ENCODE measurements at places on chromosomes 12 and 14.

GRCh38 chr14:96625426-96625985 lies 123.3 kb downstream of the PAPOLA start:
- no peak for DNase-seq

- no peak for DNase-seq
Observed at GRCh38 chr14:94702629-94703028, 67.3 kb downstream of the GSC start.

DNA sequence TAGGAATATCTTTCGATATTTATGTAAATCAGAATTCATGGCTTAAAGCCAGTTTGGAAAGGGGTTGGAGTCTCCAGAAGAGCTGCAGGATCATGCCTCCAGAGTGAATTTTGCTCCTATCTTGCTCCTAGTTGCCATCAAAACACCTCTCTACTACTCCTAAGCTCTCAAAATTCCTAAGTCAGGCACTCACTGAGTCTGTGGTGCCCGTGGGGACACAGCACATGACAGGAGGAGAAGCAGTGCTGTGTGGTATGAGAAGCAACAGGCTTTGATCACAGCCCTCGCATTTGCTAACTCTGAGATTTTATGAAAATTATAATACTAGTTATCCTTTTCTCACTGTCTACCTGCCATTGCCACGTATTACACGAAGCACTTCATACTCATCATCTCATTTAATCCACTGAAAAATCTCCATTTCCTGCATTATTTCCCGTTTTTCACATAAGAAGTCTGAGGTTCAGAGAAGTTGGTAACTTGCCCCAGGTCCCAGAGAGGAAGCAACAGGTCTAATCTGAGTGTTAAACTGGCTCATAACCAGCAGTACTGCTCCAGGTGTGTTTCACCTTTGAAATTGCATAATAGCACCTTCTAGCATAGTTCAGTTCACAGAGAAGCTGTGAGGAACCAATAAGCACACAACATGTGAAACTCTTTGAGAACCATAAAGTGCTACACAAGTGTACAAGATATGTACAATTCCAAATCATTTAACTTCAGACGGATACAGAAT lies 33.1 kb upstream of the SLC35F4 start:
- no peak for DNase-seq

DNA sequence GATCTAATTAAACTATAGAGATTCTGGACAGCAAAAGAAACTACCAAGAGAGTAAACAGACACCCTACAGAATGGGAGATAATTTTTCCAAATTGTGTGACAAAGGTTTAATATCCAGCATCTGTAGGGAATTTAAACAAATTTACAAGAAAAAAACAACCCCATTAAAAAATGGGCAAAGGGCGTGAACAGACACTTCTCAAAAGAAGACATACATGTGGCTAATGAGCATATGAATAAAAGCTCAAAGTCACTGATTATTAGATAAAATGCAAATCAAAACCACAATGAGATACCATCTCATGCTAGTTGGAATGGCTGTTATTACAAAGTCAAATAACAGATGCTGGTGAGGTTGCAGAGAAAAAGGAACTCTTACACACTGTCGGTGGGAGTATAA lies 293.9 kb downstream of the FBXL14 start:
- no peak for DNase-seq

GRCh38 chr12:13631873-13632272 lies 349.5 kb downstream of the GRIN2B start:
- DNase-seq: no peak

- DNase-seq: no peak
Observed at GRCh38 chr12:57888409-57889157, 42.1 kb upstream of the CTDSP2 start.

DNA sequence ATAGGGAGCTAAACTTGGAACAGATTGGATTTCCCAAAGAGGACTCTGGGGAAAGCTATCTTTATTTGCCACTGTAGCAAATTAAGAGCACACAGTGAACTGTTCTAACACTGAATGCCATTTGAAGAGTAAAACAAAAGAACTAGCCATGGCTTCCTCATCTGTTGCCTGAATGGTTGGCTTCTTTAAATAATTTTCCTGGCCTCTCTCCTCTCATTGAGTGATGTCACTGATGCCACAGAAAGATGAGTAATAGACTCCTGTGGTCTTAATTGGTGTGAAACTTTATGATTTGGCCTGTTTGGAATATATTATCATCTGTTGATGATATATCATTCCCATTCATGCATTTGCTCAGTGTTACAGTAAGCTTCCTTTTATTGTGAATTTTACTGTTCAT lies 42.5 kb downstream of the WDR20 start:
- no peak for DNase-seq

- no peak for DNase-seq
Observed at GRCh38 chr14:37988472-37988871, 219.2 kb upstream of the SSTR1 start.

DNA sequence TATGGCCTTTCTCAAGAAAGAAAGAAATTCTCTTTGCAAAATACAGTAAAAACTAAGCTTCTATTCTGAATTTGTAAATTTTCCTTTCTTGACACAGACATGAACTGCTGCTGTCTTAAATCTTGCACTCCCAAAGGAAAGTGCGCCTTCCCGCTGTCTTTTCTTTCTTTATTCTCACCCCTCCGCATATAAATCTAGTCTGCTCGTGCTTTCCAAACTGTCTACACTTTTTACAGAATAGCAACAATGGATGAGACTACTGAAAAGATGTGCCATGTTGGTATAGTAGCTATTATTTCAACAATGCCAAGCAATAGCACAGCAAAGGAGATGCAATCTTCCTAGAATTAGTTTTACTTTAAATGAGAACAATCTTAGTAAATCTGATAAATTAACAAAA lies 328.8 kb upstream of the PDE3A start:
- DNase-seq: no peak

DNA sequence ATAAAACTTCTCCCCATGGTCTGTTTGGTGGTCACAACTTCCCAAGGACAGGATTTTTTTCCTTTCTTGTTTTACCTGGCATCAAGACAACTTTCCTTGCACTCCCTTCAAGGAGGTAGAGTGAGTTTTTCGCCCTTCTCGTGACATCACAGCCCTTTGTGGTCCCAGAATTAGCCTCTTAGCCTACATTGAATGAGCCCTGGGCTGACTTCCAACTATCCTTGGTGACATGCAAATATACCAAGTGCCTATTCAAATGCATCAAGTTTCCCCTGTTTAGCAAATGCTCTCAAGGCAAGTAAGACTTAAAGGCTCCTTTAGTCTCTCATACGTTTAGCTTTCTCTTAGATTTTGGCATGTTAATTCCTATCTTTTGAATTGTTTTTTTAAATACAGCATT lies 36.6 kb downstream of the TC2N start:
- no peak for DNase-seq

DNA sequence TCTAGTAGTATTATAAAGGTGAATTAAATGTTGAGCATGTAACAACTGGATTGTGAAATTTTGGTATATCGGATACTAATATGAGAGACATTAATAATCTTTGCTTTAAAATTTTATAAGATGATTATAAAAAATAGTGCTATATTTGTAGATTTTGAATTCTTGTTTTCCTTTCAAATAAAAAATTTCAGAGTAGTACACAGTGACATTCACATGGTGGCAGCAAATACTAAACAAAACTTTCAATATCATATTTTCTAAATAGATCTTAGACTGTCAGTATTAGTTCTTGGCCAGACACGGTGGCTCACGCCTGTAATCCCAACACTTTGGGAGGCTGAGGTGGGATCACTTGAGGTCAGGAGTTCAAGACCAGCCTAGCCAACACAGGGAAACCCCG lies 166.0 kb downstream of the NAV3 start:
- no peak for DNase-seq

DNA sequence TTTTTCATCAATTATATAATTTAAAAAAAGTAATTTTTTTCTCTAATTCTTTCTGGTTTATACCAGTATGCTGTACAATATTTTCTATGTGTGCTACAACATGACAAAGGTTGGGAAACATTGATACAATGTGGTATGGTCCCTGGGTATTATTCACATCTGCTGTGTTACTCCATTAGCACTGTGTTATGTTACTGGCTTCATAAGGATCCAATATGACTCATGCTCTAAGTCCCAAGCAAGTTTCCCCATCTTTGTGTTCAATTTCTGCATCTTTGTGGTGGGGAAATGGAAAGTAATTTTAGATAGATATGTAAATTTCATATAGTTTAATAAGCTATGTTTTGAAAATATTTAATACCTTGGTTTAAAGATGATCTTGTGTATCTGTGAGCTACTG lies 35.8 kb downstream of the FBXO33 start:
- DNase-seq: no peak

DNA sequence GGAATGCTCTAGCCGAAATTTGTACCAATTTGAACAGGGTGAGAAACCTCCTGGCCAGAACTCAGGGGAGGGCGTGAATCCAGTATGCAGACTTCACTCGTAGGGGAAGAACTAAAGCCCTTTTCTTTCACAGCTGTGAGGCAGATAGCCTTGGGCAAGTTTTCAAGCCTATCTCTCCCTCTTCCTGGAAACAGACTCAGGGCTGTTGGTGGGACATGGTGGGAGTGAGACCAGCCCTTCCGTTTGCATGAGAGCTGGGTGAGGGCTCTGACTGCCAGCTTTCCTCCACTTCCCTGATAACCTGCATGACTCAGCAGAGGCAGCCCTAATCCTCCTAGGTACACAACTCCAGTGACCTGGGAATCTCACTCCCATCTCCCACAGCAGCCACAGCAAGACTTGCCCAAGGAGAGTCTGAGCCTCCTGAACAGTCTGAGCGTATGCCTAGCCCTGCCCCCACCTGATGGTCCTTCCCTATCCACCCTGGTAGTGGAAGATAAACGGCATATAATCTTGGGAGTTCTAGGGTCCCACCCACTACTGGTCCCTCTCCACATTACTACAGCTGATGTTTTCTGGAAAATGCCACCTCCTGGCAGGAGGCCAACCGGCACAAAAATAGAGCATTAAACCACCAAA lies 170.1 kb upstream of the AMIGO2 start:
- no peak for DNase-seq

DNA sequence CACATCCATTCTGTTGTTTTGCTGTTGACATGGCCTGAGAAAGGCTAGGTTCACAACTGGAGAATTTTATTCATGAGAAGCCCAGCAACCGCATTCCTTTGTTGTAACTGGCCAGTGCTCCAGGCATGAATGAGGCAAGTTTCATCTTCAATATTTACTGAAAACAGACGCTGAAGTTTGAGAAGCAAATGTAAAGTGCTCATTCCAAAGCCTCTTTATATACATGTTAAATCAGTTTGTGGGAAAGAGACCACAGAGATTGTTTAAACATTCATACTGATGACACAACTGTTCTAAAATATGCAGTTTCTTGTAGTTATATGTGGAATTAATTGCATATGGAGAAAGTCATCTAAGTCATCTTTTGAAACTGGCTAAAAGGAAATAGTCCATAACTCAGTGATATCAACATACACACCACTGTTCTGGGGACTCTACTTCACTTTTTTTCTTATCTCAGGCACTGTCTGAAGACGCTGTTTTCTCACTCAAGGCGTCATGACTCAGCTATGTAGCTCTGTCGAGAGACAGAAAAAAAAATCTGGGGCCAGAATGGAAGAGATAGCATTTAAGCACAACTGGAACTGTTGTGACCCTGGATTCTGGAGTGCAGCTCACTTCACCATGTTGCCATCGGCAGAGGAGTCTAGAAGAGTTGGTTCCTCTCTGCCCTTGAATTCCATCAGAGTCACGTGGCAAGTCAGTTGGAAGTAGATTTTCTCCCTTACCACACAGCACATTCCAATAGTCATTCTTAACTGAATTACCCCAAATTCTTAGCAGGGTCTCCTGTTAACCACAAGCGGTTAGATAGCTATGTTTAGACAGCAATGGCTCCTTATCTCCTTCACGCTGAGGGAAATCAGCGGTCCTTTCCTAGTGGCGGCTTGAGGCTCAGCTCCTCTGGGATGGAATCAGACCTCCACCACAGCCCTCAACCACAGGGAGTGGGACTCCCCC lies 258.4 kb upstream of the HMGA2 start:
- DNase-seq: no peak

GRCh38 chr12:58372298-58372697 lies 430.9 kb downstream of the ATP23 start:
- no peak for DNase-seq

GRCh38 chr12:127562816-127563215 lies 704.2 kb upstream of the TMEM132C start:
- no peak for DNase-seq

DNA sequence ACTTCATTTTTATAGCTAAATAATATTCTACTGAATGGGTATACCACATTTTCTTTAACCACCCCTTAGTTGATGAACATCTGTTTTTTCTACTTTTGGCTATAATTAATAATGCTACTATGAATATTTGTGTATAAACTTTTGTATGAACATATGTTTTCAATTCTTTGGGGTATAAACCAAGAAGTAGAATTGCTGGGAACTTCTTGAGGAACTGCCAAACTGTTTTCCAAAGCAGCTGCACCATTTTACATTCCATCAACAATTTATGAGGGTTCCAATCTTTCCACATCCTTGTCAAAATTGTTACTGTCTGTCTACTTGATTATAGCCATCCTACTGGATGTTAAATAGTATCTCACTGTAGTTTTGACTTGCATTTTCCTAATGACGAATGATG lies 221.8 kb downstream of the PRKD1 start:
- DNase-seq: no peak

DNA sequence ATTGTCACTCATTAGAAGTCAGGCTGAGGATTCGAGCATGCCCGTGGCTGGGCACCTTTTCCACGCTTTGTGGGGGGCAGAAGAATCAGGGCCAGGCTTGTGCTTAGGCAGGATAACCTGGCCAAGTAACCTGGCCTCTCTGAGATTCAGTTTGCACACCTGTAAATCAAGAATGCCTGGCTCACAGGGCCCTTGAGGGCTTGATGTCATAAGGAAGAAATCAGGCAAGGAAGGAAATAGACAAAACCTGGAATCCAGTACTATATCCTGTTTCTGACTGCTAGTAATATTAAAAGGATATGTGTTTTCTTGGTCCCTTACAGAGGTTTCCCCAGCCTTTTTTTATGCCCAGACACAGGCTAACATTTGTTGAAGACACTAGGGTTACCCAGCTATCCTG lies 91.9 kb downstream of the SAMD4A start:
- no peak for DNase-seq

DNA sequence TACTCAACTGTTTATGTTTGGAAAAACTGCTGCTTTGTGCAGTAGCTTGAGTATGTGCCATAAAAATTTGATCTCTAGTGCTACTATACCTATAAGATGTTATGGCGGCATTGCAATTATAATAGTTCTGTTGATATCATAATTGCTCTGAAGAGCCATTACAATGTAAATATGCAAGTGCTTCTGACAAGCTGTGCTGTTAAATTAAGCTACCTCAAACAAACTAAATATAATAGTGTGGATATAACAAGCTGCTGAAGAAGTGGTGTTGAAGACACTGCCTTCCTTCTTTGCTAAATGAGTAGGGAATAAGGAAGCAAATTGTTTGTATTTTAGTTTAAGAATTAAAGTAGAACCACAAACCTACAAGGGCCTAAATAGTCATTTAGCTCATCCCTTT lies 301.0 kb upstream of the MIS18BP1 start:
- no peak for DNase-seq

GRCh38 chr14:63956326-63956725 lies 103.5 kb downstream of the SYNE2 start:
- no peak for DNase-seq

Measured in CD4-positive, alpha-beta T cell treated with Interferon gamma for 1 hour (primary cell).